SJCRH30 (cell line): ENCODE measurements at places on chromosomes 3 and 15. TPM values are rescaled to one million over a fixed set of nuclear protein-coding genes. Genes with fewer than 3 reads are reported as not detected.

The ITGA11 gene
- not detected in 2 replicates for total RNA-seq

The DHX36 gene
- 42.0 and 54.6 TPM in 2 replicates for total RNA-seq

The RAB6B gene
- 0.58 and 1.4 TPM in 2 replicates for total RNA-seq

DNA sequence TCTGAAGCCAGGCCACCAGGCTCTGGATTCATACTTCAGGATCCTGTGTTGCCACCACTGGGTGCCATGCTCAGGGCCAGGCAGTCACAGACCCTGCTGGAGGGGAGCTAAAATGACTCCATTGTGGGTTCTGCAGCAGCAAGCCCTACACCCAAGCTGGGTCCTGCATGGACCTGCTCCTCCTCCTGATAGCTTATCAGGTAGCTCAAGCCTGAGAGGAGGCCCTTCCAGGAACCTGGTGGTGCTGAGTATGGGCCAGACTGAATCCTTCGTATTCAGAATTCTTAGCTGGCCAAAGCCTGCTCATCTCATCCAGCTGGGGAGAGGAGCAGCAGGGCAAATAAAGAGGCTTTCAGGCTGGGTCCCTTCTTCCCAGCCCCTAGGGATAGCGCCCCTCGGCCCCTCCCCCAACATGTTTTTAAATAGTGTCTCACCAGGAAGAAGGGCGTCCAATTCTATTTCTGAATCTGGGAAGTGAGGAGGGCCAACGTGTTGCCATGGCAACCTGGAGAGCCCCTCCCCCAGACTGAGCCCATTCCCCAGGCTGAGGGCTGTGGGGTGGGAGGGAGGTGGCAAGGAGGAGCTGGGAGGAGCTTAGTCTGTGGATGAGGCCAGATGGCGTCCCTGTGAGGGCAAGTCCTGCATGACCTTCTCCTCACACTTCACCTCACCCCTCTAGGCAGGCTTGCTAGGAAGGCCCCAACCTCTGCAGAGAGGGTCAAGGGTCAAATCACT, 11.0 kb upstream of the CAMKV start:
- no peaks in the 10 kb centered on the region for H3K27me3 ChIP-seq
- no peak overlapping the region for H3K27ac ChIP-seq

DNA sequence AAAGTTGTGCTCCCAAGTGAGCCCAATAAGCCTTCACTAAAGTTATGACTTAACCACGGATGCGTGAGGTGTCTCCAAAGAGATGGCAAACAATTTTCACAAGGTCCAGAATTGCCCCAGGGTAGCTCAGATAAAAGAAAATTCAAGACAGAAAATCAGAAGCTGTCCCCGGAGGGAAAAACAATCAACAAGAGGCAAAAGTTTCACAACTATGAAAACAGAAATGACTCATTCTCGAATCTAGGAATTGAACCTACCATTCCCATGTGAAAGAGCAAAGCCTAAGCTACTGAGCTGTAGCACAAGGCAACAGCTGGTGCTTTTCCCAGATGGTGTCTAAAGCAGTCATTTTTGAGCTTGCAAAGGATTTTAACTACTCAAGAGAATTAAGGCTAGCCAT, 33.5 kb upstream of the MKRN3 start:
- no peaks in the 10 kb centered on the region for H3K4me1 ChIP-seq
- peak; percentile 37 for DNase-seq
- H3K27me3 ChIP-seq = 0 out of 2 replicates have a peak, but pooled peaks cover 4% of the 10 kb centered on the region
- H3K36me3 ChIP-seq = no peaks in the 10 kb centered on the region

- peaks cover 50% of the 10 kb centered on the region for H3K36me3 ChIP-seq
- no peak for DNase-seq
- H3K27ac ChIP-seq = no peak overlapping the region
- H3K4me1 ChIP-seq = no peaks in the 10 kb centered on the region
- H3K27me3 ChIP-seq = no peaks in the 10 kb centered on the region
Measured at GRCh38 chr3:44764248-44764647, 2.7 kb downstream of the KIF15 start.

- peaks cover 23% of the 10 kb centered on the region for H3K4me1 ChIP-seq
- no peaks in the 10 kb centered on the region for H3K36me3 ChIP-seq
- no peak overlapping the region for H3K27ac ChIP-seq
- no peak overlapping the region for H3K4me3 ChIP-seq
- no peaks in the 10 kb centered on the region for H3K27me3 ChIP-seq
Measured at GRCh38 chr15:63491116-63491827, 13.1 kb upstream of the USP3 start.

DNA sequence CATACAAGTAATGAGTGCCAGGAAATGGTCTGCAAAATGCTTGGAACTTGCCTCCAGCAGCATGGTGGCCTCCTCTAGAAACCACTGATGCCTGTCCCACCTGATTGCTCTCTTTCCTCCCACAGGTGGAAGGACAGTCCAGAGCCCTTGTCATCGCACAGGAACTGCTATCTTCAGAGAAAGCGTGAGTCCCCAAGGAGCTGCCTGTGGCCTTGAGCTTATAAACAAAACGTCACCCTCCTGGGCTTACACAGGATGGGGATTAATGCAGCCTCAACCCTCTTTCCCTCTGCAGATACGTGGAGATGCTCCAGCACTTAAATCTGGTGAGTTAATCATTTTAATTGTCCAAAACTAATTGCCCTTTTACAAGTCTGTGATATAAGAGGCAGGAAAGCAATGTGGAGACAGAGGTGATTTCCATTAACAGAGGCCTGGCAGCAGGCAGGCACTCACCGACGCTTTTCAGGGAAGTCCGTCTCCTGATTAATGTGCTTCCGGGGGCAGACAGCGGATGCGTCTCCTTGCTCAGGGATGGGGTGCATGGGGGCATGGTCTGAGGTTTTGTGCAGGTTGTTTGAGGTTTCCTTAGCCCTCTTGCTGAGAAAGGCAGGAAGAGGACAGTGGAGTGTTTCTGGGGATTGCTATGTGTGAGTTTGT, 61.8 kb downstream of the FGD5 start:
- no peak for DNase-seq
- no peaks in the 10 kb centered on the region; the same call in 1 of the 2 replicates for H3K27me3 ChIP-seq
- H3K27ac ChIP-seq = no peak overlapping the region
- no peak overlapping the region for H3K4me3 ChIP-seq

- no peaks in the 10 kb centered on the region for H3K27me3 ChIP-seq
- no peak overlapping the region for H3K4me3 ChIP-seq
- H3K36me3 ChIP-seq = peaks cover 16% of the 10 kb centered on the region
- H3K4me1 ChIP-seq = peaks cover 4% of the 10 kb centered on the region; the same call in 1 of the 2 replicates
- H3K27ac ChIP-seq = no peak overlapping the region
Measured at GRCh38 chr15:76953913-76954312, 22.4 kb downstream of the RCN2 start.

DNA sequence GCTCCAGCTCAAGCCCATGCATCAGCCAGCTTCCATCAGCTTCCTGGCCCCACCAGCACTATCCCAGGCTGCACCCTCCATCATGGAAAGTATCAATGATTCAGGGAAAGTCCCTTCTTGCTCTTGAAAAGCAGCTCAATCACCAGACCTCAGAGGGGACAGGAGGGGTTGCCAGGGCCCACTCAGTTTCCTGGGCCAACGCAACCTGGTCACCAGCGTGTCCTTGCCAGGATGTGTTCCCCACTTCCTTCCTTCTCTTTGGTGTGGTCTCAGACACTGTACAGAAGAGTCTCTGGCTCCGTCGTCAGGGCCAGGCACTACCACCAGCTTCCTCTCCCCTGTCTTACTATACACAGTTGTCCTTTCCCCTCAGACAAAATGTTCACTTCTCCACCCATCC, 3.0 kb downstream of the HDC start:
- DNase-seq = no peak
- peaks cover 5% of the 10 kb centered on the region for H3K4me1 ChIP-seq
- H3K27me3 ChIP-seq = no peaks in the 10 kb centered on the region

DNA sequence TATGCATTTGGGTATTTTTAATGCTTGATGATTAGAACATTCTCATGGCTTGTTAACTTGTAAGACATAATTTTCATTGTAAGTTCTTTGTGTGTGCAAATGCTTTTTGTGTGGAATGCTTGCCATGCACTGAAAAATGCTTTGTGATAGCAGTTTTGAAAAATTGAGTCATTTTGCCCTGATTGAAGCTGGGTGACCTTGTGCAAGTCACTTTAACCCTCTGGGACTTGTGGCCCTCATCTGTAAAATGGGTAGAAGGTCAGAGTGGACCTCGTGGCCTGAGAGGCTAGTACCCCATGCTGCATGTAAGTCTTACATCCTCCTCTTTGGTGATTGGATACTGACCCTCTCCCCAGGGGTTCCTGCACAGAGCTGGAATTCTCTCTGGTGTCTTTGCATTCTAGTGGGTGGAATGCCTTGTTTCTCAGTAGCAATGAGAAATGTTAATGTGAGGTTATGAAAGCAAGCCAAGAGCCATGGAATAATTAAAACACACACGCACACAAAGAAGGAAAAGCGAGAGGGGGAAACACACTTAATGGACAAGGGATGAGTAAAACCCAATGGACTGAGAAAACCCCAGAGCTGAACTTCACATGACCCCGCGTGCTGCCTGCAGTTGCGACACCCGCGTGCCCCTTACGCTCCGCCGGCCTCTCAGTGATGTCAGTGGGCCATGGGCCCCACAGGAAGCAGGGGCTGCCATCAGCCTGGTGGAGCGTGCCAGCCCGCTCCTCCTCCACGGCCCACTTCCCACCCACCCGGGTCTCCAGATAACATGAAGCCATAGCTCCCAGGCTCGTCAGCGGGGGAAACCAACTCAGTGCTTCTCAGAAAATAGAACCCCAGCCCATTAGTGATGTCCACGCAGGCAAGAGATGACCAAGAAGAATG, 44.0 kb downstream of the SMAD3 start:
- peak; percentile 40 for DNase-seq
- H3K27ac ChIP-seq = peak overlapping the region; percentile 4; the same call in 1 of the 2 replicates
- peaks cover 41% of the 10 kb centered on the region for H3K4me1 ChIP-seq
- H3K36me3 ChIP-seq = peaks cover 4% of the 10 kb centered on the region; the same call in 1 of the 2 replicates
